Stimulated activated CD8-positive, alpha-beta memory T cell treated with anti-CD3 and anti-CD28 coated beads, Interleukin-15, amount 100 ng/mL, for 4 hours (primary cell): ENCODE measurements at places on chromosomes 6 and 20.

GRCh38 chr6:5866547-5867051 lies 140.1 kb downstream of the NRN1 start:
- DNase-seq, result no peak

DNA sequence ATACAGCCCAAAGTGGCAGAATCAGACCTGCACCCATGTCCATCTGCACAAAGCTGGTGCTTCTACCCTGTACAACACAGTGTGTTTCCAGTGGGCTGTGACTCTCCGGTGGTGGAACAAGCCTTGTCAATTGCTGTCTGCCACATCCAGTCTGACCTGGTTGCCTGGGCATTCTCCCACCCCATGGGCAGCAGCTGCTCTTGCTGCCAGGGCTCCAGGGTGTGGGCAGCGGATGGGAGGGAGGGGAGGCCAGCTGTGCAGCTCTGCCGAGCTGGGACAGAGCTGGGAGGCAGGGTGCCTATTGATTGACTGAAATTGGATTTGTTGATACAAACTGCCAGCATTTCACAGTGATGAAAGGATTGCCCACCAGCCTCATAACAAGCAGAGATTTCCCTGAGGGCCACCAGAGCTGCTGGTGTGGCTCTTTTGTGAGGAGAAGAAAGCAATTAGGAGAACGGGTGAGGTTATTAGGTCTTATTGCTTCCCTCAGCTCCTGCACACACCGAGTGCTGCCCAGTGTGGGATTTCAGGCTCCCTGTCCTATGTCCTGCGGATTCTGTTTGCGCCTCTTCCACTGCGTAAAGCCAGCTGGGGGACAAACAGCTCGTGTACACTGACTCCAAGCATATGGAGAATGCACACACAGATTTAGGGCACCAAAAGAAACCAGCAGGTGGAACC lies 150.8 kb downstream of the NRN1 start:
- no peak for DNase-seq

GRCh38 chr20:48717095-48717672 lies 110.6 kb downstream of the PREX1 start:
- DNase-seq, result no peak

DNA sequence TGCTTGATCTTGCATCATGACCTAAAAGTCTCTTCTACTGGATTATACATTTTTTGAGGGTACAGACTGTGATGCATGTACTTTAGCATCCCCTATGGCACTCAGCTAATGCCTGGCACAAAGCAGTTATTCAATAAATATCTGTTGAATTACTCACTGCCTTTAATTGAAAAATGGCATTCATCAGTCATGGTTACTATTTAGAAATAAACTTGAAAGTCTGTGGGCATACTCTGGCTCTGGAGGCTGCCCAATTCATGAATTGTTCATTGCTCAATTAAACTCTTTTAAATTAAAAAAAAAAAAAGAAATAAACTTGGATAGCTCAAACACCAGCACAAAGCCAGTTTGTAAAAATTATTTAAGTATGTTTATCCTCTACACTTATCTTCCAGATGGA lies 40.0 kb downstream of the HEBP2 start:
- DNase-seq, result no peak

DNA sequence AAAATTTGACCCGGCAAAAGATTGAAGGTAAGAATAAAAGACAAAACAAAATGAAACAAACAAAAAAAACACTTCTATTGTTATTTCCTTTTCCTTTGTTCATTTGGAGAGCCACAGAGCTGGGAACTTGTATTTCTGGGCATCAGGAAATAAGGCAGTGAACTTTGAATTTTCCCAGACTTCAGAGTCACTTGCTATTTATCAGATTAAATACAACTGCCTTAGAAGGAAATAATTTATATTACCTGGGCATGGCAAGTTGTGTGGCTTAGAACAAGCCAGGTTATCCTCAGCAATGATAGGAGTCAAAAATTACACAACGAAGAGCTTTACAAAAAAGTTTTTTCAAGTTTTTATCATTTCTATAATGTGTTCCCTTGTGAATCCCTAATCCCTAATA lies 20.2 kb upstream of the MRAP2 start:
- no peak for DNase-seq

DNA sequence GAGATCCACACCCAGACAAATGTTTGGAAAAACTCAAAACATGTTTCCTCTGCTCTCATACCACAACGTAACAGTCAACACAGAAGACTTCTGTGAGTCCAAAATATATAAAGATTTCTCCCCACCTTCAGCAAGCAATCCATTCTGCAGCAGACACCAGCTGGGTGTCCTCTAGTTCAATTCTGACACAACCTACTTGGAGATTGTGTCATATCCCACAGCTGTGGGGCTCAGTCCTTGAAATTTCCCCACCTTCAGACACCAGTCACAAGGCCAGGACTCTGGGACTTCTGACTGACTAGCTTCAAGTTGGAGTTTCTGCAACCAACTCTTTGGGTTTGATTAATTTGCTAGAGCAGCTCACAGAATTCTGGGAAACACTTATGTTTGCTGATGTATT lies 244.8 kb upstream of the CDYL start:
- no peak for DNase-seq

GRCh38 chr6:99289701-99290100 lies 59.8 kb downstream of the FAXC start:
- no peak for DNase-seq

GRCh38 chr6:89260310-89260709 lies 43.2 kb upstream of the GABRR1 start:
- DNase-seq, result no peak

DNA sequence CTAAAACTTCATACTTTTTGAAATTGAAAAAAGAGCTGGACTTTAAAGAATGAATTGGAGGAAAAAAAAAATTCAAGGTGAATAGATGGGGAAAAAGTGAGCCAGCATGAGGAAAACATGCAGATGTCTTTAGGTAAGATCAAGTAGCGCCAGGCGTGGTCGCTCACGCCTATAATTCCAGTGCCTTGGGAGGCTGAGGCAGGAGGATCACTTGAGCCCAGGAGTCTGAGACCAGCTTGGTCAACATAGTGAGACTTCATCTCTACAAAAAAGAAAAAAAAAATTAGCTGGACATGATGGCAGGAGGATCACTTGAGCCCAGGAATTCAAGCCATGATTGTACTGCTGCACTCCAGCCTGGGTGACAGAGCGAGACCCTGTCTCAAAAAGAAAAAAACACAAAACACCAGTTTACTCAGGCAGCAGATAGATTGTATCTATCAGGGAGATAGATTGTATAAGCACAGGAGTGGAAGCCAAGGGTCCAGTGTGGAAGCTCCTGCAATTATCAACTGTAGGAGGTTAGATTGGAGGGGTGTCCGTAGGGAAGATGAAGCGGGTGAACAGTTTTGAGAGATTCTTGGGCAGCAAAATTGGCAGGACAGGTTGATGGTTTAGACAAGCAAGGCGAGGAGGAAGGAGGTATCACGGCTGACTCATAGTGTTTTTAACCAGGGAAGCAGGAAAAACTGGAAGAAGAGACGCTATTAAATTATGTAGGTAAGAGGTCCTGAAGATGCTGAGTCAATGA lies 97.6 kb upstream of the ZNF217 start:
- DNase-seq, result no peak

DNA sequence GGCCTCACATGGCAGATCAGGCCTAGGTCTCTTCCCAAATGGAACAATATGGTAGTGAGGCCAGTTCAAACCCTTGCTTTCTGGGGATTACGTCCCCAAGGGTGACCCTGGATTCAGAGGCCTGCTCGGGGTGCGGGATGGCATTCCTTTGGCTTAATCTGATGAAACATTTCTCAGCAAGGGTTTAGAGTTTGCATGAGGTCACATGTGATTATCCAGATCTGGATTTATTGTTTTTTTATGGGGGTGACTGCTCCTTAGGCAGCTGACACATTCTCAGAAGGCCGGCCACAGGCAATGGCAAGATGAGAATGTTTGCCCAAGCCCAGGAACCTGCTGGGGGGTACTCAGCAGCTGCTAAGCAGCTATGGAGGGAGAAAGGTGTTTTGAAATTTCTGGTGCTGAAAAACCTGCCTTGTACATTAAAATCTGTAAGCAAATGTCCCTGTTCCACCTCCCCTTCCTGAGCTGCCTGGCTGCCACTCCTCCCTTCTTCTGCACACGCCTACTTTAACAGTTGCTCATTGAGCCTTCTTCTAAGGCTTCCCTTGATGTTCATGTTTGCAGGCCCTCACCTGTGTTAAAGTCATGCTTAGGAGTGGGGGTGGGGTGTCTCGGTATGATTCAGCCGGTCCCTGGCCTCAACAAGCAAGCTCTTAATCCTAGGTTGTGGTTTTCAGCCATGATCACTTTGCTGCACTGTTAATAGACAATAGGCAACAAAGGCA lies 37.9 kb upstream of the FUCA2 start:
- DNase-seq, result no peak

GRCh38 chr6:40755046-40755681 lies 168.0 kb upstream of the LRFN2 start:
- DNase-seq, result no peak
